GM23248 (cell line): ENCODE measurements at places on chromosomes 16 and 17. TPM values are rescaled to one million over a fixed set of nuclear protein-coding genes. Genes with fewer than 3 reads are reported as not detected.
A peak's percentile ranks its signal among the peaks of the same experiment; 100 is the strongest.

RAP1GAP2 gene
- total RNA-seq = 2.0 and 3.8 TPM in 2 replicates

- peaks cover 66% of the 10 kb centered on the region for H3K36me3 ChIP-seq
- H3K4me3 ChIP-seq = no peak overlapping the region
Observed at GRCh38 chr16:16084874-16085273, 135.5 kb downstream of the ABCC1 start.

CASKIN2 gene
- 6.2 and 9.2 TPM in 2 replicates for total RNA-seq

GRCh38 chr16:798666-799065, 1.9 kb downstream of the GNG13 start:
- no peaks in the 10 kb centered on the region for H3K36me3 ChIP-seq
- H3K27me3 ChIP-seq = peaks cover 11% of the 10 kb centered on the region
- no peaks in the 10 kb centered on the region for H3K4me1 ChIP-seq

GRCh38 chr16:75230471-75231110, 11.8 kb downstream of the CTRB1 start:
- H3K4me1 ChIP-seq = no peaks in the 10 kb centered on the region
- peak overlapping the region; percentile 4; the same call in 1 of the 2 replicates for H3K27ac ChIP-seq
- no peak for DNase-seq
- H3K27me3 ChIP-seq = no peaks in the 10 kb centered on the region
- H3K4me3 ChIP-seq = no peak overlapping the region

CCT6B gene
- total RNA-seq = 2.2 and 2.9 TPM in 2 replicates

- no peak for DNase-seq
- H3K4me1 ChIP-seq = no peaks in the 10 kb centered on the region
- no peak overlapping the region for H3K4me3 ChIP-seq
- H3K36me3 ChIP-seq = no peaks in the 10 kb centered on the region
- H3K27ac ChIP-seq = no peak overlapping the region
Observed at GRCh38 chr17:278055-278675, 74.4 kb downstream of the RPH3AL start.

DNA sequence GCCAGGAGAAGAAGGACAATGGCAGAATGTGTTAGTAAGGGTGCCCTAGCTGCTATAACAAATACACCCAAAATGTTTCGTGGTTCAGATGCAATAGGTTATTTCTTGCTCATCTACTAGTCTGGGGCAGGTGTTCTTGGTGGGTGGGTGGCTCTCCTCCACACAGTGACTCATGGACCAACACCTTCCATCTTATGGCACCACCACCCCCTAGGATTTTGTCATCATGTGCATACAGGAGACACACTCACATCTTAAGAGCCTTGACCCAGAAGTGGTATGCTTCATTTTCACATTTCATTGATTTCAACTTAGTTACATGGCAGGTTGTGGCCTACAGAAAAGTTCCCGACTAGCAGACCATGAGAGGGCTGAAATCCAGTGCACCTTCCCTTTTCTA, 114.7 kb downstream of the AMFR start:
- no peaks in the 10 kb centered on the region for H3K4me1 ChIP-seq
- no peak overlapping the region for H3K27ac ChIP-seq
- no peak overlapping the region for H3K4me3 ChIP-seq
- peaks cover 4% of the 10 kb centered on the region; the same call in 1 of the 2 replicates for H3K27me3 ChIP-seq
- no peaks in the 10 kb centered on the region for H3K36me3 ChIP-seq
- no peak for DNase-seq

- no peaks in the 10 kb centered on the region for H3K27me3 ChIP-seq
- no peaks in the 10 kb centered on the region for H3K36me3 ChIP-seq
- H3K27ac ChIP-seq = no peak overlapping the region
- no peaks in the 10 kb centered on the region for H3K4me1 ChIP-seq
- no peak for DNase-seq
Observed at GRCh38 chr16:78619811-78620210, 520.4 kb downstream of the WWOX start.

DNA sequence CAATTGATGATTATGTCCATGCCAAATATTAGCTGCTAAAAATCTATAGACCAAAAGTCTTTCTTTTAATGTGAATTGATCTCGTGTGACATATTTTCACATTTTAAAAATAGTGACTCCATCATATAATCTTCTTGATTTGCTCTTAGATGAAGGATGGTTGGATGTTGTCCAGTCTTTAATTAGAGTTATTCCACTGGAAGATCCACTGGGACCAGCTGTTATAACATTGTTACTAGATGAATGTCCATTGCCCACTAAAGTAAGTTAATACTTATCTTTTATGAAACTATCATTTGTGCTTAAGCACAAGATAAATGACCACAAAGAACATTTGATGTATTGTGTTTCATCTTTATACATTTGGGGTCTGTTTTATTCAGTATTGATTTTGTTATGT, 22.8 kb downstream of the RSPRY1 start:
- H3K27me3 ChIP-seq = no peaks in the 10 kb centered on the region
- no peaks in the 10 kb centered on the region for H3K4me1 ChIP-seq
- no peak overlapping the region for H3K4me3 ChIP-seq
- peaks cover 62% of the 10 kb centered on the region for H3K36me3 ChIP-seq
- no peak for DNase-seq

FDXR gene
- total RNA-seq = 19.0 and 21.2 TPM in 2 replicates

RMI2 gene
- 8.5 and 20.6 TPM in 2 replicates for total RNA-seq

VPS25 gene
- total RNA-seq = 93.0 and 96.0 TPM in 2 replicates

- H3K27ac ChIP-seq = no peak overlapping the region
- no peaks in the 10 kb centered on the region for H3K36me3 ChIP-seq
- no peak overlapping the region for H3K4me3 ChIP-seq
- DNase-seq = peak; percentile 79
- peaks cover 19% of the 10 kb centered on the region for H3K4me1 ChIP-seq
Observed at GRCh38 chr17:7356072-7356549, 1.2 kb downstream of the TMEM95 start.

GRCh38 chr17:73947966-73948355, 255.5 kb upstream of the RPL38 start:
- no peak for DNase-seq
- no peaks in the 10 kb centered on the region for H3K36me3 ChIP-seq
- no peak overlapping the region for H3K4me3 ChIP-seq

- peak overlapping the region; percentile 39 for H3K4me3 ChIP-seq
- H3K36me3 ChIP-seq = 0 out of 2 replicates have a peak, but pooled peaks cover under 1% of the 10 kb centered on the region
- no peaks in the 10 kb centered on the region for H3K27me3 ChIP-seq
Observed at GRCh38 chr17:72422505-72423285, 301.9 kb downstream of the SOX9 start.

CLEC18C gene
- 0.25 and 0.43 TPM in 2 replicates for total RNA-seq

GRCh38 chr16:361872-362701, 8.3 kb downstream of the MRPL28 start:
- H3K36me3 ChIP-seq = no peaks in the 10 kb centered on the region
- H3K27me3 ChIP-seq = no peaks in the 10 kb centered on the region
- DNase-seq = peak; percentile 82
- H3K4me3 ChIP-seq = no peak overlapping the region
- no peaks in the 10 kb centered on the region for H3K4me1 ChIP-seq
- no peak overlapping the region for H3K27ac ChIP-seq

GRCh38 chr17:16123531-16123930, 91.8 kb downstream of the NCOR1 start:
- peaks cover 34% of the 10 kb centered on the region for H3K36me3 ChIP-seq
- no peaks in the 10 kb centered on the region for H3K27me3 ChIP-seq
- no peak for DNase-seq
- H3K27ac ChIP-seq = no peak overlapping the region
- H3K4me1 ChIP-seq = no peaks in the 10 kb centered on the region

- H3K4me3 ChIP-seq = peak overlapping the region; percentile 67
- no peaks in the 10 kb centered on the region for H3K27me3 ChIP-seq
- H3K36me3 ChIP-seq = no peaks in the 10 kb centered on the region
- H3K4me1 ChIP-seq = peaks cover 6% of the 10 kb centered on the region; the same call in 1 of the 2 replicates
- H3K27ac ChIP-seq = no peak overlapping the region
- peak; percentile 82 for DNase-seq
Observed at GRCh38 chr17:43994272-43995149, 9.9 kb upstream of the NAGS start.

DNA sequence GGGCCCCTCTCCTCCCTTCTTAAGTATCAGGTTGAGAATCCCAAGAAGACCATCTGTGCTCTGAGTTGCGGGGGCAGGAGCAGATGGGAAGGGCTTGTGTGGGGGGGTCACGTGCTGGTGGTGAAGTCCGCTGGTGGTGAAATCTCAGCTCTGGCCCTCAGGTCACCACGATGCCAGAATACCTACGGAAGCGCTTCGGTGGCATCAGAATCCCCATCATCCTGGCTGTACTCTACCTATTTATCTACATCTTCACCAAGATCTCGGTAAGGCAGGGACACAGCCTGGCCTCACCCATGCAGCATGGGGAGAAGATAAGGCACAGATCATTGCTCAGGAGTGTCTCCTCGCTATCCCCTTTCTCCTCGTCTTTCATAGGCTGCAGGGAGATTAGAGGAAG, 29.7 kb downstream of the SLC5A11 start:
- no peaks in the 10 kb centered on the region; the same call in 1 of the 2 replicates for H3K27me3 ChIP-seq
- no peaks in the 10 kb centered on the region for H3K4me1 ChIP-seq
- no peaks in the 10 kb centered on the region for H3K36me3 ChIP-seq
- no peak overlapping the region for H3K27ac ChIP-seq
- no peak overlapping the region for H3K4me3 ChIP-seq
- no peak for DNase-seq

DNA sequence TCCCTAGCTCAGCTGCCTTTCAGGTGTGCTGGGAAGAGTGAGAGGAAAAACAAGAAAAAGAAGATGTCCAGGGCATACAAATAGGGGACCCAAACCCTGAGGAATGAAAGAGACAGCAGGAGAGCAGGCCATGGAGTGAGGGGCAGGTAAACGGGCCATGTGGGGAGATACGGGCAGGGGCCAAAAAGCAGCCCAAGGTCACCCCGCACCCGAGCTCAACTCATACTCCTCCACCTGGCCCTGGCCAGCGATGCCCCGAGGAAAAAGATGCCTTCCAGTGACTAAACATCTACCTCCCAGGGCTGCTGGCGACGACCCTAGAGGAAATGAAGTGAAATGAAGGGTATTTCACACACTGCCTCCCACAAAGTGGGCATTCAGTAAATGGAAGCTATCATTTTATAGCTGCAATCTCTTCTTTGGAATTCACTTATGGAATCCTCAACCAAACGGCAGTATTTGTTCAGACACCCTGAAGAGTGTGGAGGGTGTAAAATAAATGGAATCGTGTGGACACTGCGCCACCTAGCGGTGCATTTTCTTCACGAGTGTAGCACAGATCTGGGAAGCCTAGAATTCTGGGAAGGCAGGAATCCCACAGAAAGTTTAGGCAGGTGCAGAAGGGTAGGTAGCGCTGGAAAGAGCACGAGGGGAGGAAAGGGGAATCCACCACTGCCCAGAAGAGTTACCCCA, 14.9 kb downstream of the ELAC2 start:
- H3K27ac ChIP-seq = no peak overlapping the region
- H3K36me3 ChIP-seq = peaks cover 47% of the 10 kb centered on the region
- H3K4me1 ChIP-seq = no peaks in the 10 kb centered on the region
- no peaks in the 10 kb centered on the region for H3K27me3 ChIP-seq
- H3K4me3 ChIP-seq = no peak overlapping the region
- peak; percentile 81 for DNase-seq

GRCh38 chr16:78737630-78738029, 638.2 kb downstream of the WWOX start:
- no peaks in the 10 kb centered on the region for H3K27me3 ChIP-seq
- DNase-seq = no peak
- no peak overlapping the region for H3K4me3 ChIP-seq
- no peak overlapping the region for H3K27ac ChIP-seq

HOXB4 gene
- total RNA-seq = 2.2 and 3.3 TPM in 2 replicates

- H3K27ac ChIP-seq = no peak overlapping the region
- DNase-seq = peak; percentile 11
- H3K4me3 ChIP-seq = no peak overlapping the region
- no peaks in the 10 kb centered on the region for H3K36me3 ChIP-seq
- peaks cover 7% of the 10 kb centered on the region for H3K4me1 ChIP-seq
Observed at GRCh38 chr17:47934856-47935255, 6.5 kb upstream of the PNPO start.

DNA sequence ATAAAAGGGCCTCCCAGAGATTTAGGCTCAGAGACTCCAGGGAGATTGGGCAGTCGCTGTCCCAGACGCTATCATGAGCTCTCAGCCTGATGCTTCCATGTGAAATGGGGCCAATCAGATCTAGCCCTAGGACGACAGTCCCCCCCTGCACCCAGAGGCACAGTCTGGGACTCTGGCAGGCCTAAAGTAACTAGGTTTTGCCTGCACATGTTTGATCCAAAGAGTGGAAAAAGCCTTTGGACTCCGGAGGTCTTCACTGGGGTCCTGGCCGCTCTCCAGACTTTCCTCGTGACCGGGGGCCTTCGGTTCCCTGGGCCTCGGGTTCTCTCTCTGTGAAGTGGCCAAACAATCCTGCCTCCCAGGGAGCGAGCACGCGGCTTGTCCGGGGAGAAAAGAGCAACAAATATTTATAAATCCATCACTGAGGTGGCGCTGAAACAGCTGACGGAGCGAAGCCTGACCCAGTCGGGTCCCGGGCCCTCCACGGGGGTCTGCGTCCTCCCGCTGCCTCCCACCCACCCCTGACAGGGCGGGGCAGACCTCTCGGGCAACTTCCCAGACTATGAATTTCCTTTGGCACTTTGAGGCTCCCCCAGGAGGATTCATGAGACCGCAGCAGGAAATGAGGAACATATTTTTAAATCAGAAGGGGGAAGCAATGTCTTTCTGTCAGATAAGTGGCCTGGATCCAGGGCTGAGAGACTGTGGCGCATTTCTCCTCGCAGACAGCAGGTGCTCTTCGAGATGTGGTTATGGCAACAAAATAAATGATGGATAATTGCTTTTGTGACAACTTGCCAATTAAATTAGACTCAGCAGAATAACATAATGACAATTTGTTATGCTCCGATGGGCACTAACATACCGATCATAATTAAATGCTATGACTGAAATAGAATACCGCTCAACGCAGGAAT, 38.9 kb downstream of the MRPS23 start:
- no peaks in the 10 kb centered on the region for H3K4me1 ChIP-seq
- peak; percentile 52 for DNase-seq
- H3K27ac ChIP-seq = no peak overlapping the region
- peak overlapping the region; percentile 45 for H3K4me3 ChIP-seq

- DNase-seq = no peak
- H3K27ac ChIP-seq = no peak overlapping the region
- H3K27me3 ChIP-seq = 0 out of 2 replicates have a peak, but pooled peaks cover 6% of the 10 kb centered on the region
- no peaks in the 10 kb centered on the region for H3K36me3 ChIP-seq
Observed at GRCh38 chr16:56237451-56237930, 46.2 kb downstream of the GNAO1 start.

DNA sequence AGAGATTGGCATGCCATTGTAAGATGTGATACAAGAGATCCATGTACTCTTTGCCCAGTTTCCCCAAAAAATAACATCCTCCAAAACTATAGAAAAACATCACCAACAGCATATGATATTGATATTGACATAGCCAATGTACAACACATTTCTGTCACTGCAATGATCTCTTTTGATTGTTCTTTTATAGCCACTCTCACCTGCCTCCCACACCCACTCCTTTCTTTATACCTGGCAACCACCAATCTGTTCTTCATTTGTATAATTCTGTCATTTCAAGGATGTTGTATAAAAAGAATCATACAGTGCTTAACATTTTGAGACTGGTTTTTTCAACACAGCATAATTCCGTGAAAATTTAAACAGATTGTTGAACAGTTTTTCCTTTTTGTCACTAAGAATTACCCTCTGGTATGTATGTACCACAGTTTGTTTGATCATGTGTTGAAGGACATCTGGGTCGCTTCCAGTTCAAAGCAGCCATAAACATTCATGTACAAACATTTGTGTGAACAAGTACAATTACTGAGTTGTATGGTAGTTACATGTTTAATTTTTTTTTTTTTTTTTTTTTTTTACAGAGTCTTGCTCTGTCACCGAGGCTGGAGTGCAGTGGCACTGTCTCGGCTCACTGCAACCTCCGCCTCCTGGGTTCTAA, 9.9 kb downstream of the KRTAP9-1 start:
- no peak overlapping the region for H3K27ac ChIP-seq
- no peak for DNase-seq
- H3K4me3 ChIP-seq = no peak overlapping the region
- H3K36me3 ChIP-seq = no peaks in the 10 kb centered on the region
